ENCODE measurements at places on chromosomes 2 and 18.
A peak's percentile ranks its signal among the peaks of the same experiment; 100 is the strongest.

DNA sequence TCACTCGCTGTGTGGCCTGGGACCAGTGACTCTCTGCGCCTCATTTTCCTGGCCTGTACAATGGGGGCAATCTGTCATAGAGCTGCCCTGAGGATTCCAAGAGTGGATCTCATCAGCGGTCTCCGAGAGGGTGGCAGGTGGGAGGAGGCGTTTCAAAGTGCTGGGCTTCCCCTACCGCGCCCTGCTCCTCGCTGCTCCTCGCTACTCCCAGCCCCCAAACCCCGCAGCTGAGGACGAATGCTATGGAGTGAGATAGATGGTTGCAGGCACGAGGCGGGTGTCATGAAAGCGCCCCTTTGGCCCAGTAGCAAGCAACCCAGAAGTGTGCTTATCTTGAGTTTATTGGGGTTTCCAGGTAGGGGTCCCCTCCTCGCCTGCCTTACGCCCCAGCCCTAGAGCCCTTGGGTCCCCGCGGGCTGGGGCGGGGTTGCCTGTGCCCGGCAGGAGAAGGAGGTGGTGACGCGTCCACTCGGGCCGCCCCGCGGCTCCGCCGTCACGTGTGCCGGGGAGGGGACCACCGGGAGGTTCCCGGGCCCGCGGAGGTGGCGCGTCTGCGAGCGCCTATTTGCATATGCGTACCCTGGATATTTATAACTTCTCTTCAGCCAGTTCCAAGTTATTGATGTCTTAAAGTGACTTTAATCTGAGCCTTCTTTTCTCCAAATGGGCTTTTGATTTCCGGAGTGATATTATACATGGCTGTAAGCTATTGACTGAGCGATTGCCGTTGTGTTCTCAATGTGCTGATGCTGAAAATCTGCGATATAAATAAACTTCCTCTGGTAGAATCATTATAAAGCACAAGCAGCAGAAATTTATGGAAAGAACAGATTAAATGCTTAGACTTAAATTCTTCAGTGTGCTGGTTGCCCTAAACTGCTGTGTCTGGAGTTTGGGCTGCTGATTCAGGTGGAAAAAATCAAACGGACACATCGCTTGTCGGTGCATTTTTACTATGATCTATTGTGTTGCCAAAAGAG is 263.7 kb downstream of the ATAD2B start:
- no peak for DNase-seq

DNA sequence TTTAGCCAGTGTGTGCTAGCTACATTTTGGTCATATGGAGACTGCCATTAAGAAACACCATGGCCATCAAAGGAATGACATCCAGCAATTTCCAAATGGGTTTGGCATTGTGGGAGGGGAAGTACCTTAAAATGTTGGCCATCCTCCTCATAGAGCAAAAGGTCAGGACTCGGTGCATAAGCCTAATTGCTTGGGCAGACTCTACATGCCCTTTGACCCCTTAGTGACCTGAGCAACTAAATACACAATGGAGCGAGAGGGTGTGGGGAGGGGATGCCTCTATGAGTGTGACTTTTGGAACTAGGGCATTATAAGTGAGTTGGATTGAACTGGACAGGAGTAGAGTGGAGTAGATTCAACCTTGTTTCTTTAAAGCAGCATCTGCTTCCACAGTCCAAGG is 44.9 kb downstream of the NRP2 start:
- no peak for DNase-seq

DNA sequence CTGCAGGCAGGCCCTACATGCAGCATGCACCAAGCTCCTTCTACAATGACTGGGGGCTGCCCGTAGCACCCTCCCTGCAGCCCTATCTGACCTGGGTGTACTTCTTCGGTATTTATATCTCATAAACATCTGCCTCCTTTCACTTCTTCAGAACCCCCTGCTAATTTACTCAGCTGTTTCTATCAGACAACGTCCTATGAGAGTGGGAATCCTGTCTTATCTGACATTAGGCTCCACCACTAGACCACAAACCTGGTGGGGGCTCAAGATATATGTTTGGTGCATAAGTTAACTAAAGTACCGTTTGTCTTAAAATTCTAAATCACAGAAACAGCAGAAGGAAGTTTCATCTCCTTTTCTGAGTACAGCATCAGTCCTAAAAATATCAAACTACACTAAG is 10.6 kb downstream of the HSBP1L1 start:
- DNase-seq: no peak

- DNase-seq: no peak
Observed at GRCh38 chr2:147331790-147332419, 512.9 kb upstream of the ACVR2A start.

- DNase-seq: no peak
Observed at GRCh38 chr2:10316336-10316735, 13.6 kb downstream of the HPCAL1 start.

- DNase-seq: no peak
Observed at GRCh38 chr2:60512062-60512622, 41.3 kb downstream of the BCL11A start.

- DNase-seq: no peak
Observed at GRCh38 chr2:61268249-61268648, 106.3 kb downstream of the C2orf74 start.

DNA sequence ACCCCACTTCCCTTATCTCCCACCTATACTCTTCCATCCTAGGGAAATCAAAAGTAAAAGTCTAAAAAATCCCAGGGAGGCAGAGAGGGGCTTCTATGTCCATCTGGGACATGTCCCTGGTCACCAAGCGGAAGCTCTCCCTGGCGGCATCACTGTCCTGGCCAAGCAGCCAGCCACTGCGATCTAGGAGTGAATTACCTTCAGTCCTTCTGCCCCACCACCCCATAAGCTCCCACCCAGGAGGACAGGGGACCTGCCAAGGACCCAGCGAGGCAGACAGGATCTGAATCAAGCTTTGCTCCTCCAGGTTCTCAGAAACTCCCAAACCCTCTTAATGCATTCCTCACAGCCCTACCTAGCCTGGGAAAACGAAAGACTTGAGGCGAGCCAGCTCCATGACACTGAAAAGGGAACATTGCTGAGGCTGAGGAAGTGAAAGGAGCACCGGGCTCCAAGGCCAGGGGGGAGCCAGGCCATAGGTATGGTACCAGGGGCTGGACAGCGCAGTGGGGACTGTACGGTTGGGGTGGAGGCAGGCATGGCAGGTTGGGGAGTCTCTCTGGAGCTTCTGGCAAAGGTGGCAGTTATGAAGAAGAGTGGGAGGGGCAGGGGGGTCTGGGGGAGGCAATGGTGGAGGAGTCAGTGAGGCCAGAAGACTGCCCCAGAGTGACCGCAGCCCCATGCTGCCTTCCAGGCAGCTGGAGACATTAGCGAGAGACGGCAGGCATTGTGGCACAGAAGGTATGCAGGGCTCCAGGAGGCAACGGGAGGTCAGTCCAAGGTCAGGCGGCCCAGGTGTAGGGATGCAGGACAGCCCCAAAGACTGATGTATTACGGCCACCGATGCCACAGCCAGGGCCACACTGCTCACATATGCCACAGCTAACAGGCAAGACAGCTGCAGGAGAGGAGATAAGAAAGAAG is 2.7 kb upstream of the SLC23A3 start:
- DNase-seq: no peak

- no peak for DNase-seq
Observed at GRCh38 chr2:64462940-64463700, 9.2 kb downstream of the LGALSL start.

- no peak for DNase-seq
Observed at GRCh38 chr2:28382755-28383154, 9.9 kb upstream of the FOSL2 start.

DNA sequence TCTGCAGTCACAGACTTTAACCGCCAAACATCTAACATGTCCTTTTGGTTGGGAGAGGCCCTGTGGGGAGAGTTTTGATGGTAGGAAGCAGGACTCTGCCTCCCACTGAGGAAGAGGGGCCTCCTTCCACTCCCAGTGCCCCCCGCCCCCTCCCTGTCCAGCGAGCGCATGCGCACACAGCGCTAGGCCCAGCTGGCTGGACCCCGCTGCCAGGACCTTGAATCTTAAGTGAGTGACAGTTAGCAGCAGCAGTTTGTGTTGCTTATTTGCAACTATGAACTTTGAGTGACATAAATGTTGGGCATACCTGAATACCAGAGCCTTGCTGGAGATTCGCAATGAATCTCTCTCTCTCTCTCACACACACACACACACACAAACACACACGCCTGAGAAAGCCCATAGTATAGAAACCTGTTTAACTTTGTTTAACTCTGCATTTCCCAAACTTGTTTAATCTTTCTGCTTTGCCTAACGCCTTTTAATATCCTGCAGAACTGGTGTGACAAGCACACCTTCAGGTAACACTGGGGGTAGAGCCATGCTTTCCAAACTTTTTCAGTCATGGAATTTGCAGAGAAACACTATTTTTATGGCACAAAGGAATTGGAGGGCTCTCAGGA is 134.6 kb upstream of the SMAD2 start:
- DNase-seq: no peak

DNA sequence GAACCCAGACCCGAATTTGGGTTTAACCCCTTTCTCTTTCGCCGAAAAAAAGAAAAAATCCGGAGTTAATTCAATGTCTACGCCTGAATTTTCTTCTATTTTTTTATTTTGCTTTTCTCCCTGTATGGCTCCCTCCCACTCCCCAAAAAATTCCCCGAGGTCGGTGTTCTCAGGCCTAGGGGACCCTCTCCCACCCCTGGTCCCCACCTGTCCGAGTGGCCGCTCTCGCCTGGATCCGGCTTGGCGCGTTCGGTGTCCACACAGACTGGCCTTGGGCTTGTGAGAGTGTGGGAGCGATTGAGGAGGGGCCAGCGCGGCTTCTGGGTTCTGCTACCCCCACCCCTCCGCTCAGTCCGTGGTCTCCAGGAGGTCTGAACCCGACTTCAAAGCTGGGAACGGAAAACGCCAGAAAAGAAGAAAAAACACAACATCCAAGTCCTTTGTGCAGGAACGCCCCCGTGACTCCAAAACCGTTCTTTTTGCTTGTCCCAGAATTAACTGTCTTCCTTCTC is 5.7 kb upstream of the EN1 start:
- peak; percentile 35 for DNase-seq

DNA sequence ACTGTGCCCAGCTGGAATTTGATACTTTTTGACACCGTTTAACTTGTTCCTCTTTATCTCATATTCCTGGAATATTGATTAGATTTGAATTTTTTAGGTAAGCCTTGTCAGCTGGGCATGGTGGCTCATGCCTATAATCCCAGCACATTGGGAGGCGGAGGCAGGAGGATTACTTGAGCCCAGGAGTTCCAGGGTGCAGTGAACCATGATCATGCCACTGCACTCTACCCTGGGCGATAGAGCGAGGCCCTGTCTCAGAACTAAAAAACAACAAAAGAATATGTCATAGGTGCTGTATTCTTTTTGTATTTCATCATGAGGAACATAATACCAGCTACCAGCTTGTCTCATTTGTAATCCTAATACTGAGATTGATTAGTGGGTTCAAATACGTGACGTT is 90.3 kb downstream of the ZNF532 start:
- no peak for DNase-seq

DNA sequence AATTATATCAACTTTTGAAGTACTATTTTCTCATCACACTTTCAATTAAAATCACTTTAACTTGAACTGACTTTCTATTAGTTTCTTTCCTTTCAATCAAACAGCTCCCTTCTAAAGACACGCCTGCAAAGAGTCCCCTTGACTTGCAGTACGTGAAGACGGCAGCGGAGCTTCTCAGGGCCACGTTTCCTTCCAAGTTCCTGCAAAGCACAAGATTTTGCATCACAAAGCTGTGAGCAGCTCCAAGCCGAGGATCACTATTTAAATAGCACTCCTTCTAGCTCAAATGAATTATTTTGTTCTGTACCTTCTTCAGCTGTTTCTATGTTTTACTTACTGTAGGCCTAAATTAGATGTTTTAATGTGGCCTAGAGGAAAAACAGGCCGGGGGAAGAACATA is 30.8 kb downstream of the SH3YL1 start:
- no peak for DNase-seq

GRCh38 chr2:231452799-231453508 is 11.3 kb downstream of the NCL start:
- no peak for DNase-seq

- no peak for DNase-seq
Observed at GRCh38 chr2:10923008-10923375, 11.3 kb downstream of the KCNF1 start.

- DNase-seq: no peak
Observed at GRCh38 chr18:31057051-31057450, 14.5 kb upstream of the DSC3 start.

DNA sequence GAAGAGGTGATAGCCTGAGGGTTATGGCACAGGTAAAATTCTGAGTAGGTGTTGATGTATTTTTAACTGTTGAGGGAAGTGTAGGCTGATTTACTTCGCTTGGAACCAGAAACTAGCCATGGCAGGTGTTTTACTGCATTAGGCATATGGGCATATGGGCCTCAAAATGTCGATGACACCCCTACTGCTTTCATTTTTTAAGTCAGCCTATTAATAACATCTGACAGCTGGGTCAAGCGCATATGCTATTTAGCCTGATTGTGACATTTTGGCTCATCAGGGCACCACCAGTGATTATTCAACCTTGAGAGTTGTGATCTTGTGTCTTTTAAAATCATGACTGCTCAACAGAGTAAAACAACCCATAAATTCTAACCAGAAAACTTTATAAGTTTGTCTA is 1396.9 kb upstream of the NXPH2 start:
- no peak for DNase-seq
